Omental fat pad (tissue), 4 donors: ENCODE measurements at places on chromosomes 4 and X.

- DNase-seq, result no peak
Observed at GRCh38 chrX:66914080-66914479, 275.2 kb upstream of the EDA2R start.

- DNase-seq, result no peak
Observed at GRCh38 chr4:152676052-152676854, 3.5 kb downstream of the TMEM154 start.

DNA sequence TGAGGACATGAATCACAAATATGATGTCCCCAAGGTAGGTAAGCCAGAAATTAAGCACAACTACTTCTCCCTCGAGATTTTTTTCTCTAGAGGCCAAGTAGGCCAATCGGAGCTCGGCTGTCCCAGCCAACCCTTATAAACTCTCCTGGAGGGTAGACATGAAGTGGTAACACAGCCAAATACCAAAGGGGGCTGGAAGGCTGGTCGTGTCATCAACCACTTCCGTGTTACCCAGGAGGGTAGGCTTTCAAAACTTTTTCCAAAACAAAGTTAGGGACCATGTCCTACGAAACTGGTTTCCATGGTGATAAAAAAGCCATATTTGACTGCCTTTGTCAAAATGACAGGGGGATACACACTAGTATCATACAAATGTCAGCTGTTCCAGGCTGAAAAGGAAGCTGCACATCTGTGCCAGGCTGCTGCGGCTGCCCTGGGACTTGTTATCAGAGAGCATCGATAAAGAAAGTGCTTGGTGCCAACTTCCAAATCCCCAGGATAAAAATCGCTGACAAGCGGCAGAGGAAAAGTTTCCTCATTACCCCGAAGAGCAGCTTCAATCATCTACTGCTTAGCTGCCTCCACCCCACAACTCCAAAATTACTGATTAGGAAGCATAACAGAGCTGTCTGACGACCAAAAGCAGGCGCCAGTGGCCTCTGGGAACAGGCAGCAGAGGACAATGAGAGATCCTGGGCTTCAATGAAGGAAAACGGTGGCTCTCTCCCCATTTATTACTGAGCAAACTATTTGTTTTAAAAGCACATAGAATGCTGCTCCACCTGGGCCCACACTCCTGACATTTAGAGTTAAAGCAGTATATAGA, 20.8 kb downstream of the BCOR start:
- no peak for DNase-seq

GRCh38 chr4:79864500-79865200, 208.4 kb downstream of the ANTXR2 start:
- DNase-seq, result no peak

GRCh38 chr4:37735578-37735977, 49.4 kb upstream of the RELL1 start:
- DNase-seq, result no peak

DNA sequence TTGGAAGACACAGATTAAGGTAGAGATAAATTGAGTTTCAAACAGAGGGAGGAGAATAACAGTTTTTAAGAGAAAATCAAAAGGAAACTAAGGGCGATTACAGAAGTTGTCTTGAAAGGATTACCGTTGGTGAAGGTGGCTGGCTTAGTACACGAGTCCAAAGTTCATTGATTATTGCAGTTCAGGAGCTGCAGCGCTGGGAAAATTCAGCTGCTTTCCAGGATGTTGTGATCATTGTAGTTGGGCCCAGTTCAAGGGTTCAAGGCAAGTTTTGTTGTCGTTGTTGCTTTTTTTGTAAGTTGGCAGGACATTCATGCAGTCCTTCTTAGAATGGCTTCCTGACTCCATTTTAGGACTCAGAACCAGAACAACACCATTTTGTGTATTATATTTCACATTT, 461.7 kb downstream of the RAPGEF2 start:
- DNase-seq, result no peak

DNA sequence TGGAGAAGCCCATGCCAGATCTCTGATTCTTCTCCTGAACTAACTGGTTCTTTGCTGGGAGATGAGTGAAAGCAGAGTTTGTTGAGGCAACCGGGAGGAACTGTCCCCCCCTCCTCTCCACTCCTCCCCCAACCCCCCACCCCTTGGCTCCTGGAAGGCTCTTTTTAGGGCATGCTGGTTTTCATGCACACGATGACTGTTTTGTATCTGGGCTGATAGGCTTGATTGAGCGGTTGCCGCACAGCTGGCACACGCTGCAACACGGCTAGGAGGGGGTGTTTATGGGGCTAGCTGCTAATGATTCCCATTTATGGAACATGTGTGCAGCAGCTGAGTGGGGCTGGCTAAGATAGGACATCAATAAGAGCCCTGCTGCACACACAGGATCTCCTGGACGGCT, 137.2 kb downstream of the SMIM20 start:
- DNase-seq, result no peak

DNA sequence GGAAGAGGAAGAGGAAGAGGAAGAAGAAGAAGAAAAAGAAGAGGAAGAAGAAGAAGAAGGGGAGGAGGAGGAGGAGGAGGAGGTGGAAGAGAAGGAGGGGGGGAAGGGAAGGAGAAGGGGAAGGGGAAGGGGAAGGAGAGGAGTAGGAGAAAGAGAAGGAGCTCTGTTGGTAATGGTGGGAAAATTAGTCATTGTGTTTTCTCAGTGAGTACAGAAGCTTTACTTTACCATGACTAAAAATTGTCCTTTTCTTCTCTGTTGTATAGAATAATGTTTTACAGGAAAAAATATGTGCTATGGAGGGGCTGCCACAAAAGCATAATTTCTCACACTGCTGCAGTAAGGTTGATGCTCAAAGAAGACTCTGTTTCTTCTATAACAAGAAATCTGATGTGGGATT, 4.1 kb downstream of the AFM start:
- DNase-seq, result no peak

DNA sequence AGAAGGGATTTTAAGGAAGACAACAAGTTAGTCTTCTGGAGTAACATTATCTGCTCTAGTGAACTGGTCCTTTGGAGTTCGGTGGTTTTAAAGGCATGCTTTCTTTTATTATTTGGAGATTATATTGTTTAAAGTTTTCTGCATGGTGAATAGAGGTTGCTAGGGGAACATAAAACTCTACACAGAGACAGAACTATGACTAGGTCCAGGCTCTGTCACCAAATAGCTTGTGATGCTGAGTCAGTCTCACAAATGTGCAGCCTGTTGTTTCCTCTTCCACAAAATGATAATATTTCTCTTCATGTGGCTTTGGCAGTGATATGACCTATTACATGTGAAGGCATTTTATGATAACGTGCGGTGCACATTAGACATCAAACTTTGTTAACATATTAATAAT, 132.6 kb downstream of the PACRGL start:
- DNase-seq, result no peak

GRCh38 chrX:76428243-76429130, 977 bp downstream of the MAGEE1 start:
- DNase-seq, result no peak

- no peak for DNase-seq
Observed at GRCh38 chrX:18210470-18210869, 10.2 kb downstream of the BEND2 start.

DNA sequence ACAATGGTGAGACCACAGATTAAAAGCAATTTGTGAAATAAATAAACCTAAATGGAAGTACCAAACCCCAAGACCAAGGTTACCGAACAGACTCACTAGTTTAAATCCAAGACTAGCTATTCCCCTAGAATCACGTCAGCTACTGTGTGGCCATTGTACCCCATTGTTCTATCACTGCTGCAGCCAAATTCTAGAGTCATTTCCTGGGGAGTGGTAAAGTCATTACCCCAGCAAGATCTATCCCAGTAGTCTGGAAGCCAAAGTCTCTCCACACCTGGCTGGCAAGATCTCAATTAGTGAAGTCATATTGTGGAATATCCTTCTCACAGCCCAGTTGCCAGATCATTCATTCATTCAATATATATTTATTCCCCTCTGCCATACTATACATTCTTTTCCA, 67.5 kb downstream of the PHOX2B start:
- DNase-seq, result no peak

- no peak for DNase-seq
Observed at GRCh38 chr4:107780665-107781064, 44.1 kb upstream of the SGMS2 start.

GRCh38 chrX:49166914-49167739, 4.6 kb downstream of the MAGIX start:
- DNase-seq, result no peak

GRCh38 chr4:42906341-42906740, 13.8 kb downstream of the GRXCR1 start:
- no peak for DNase-seq

DNA sequence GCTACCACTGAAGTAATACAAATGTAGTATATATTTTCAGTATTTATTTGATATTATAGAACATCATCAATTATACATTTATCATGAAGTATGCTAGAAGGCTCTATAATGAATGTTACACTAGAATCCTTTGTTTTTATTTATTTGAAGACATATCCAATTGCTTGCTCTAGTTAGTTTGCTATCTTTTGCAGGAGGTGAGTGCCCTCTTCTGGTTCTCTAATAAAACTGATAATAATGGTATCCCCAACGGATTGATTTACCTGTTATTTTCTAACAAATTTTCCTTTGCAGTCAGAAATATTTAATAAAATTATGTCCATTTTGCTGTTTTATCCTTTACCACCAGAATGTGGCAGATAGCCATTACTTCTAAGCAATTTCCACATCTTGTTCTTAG, 274.3 kb upstream of the TACR3 start:
- no peak for DNase-seq

DNA sequence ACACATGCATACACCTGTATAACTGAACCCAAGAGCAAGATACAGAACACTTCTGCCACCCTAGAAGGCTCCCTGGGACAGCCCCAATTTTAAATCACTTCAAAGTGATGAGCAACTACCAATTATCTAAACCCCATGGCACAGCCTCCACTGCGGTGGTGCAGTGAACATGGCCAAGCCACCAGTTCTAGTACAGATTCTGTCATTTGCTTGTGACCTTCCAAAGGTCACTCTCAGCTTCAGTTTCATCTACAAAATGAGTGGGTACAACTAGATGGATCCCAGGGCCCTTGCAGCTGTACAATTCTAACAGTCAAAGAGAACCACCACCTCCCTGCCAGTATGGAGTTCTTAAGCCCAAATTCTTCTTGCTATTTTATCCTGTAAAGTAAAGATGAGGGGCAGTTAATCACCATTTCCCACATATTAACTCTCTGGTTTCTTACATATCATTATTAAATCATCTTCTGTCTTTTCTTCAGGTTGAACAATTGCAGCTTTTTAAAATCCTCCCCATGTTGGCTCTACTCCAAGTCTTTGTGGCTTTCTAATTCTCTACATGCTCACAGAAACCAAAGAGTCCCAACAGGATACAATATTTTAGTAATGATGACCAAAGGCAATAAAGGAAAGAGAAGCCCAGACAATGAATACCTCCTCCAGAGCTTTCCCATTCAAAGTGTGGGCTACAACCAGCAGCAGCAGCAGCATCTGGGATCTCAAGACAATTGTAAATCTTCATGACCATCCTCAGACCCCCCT, 39.0 kb upstream of the GPM6B start:
- no peak for DNase-seq

- DNase-seq, result no peak
Observed at GRCh38 chr4:75412746-75413145, 101.5 kb downstream of the RCHY1 start.

- no peak for DNase-seq
Observed at GRCh38 chrX:46204721-46205422, 340.3 kb downstream of the ZNF674 start.

DNA sequence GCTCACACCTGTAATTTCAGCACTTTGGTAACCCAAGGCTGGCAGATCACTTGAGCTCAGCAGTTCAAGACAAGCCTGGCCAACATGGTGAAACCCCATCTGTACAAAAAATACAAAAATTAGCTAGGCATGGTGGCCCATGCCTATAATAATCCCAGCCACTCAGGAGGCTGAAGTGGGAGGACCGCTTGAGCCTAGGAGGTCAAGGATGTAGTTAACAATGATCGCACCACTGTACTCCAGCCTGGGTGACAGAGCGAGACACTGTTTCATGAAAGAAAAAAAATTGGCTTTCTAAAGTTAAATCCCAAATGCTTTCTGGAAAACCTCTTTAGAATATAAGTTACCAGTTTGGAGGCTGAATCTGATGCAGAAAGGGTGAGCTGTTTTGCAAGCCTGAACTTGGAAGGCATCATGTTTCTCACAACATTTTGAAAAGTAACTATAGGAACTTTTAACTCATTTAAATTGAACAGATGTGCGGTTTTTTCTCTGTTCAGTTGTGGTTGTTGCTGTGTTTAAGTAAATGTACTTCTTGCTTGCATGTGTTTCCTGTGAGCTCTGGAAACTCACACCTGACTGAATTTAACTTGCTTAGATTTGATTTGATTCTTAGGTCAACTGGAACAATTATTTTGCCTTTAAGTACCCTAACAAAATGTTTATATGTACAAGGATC, 39.8 kb upstream of the TMEM131L start:
- no peak for DNase-seq

GRCh38 chr4:41799126-41799525, 50.6 kb upstream of the PHOX2B start:
- DNase-seq, result no peak

DNA sequence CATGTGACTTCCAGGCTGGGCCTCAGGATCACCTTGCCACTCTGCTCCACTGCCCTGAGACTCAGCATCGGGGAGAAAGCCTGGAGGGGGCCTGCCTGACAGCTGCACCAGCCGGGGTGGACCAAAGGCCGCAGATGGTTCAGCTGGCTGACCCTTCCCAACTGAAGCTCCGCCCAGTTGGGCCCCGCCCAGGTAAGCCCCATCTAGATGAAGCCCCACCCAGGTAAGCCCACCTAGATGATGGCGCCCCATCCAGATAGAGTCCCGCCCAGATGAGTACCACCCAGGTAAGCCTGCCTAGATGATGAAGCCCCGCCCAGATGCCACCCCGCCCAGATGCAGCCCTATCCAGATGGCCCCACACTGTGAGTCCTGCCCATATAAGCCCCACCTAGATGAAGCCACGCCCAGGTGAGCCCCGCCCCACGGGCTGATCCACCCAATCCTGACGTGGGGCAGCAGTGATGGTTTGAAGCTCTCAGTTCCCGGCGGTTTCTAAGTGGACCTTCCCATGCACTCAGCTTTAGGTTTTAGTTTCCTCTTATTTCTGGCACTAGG, 10.0 kb downstream of the ZFYVE28 start:
- DNase-seq, result no peak

GRCh38 chrX:5051831-5052491, 1176.7 kb downstream of the NLGN4X start:
- peak; percentile 23 for DNase-seq

GRCh38 chr4:71211748-71212147, 127.1 kb upstream of the SLC4A4 start:
- DNase-seq, result no peak

DNA sequence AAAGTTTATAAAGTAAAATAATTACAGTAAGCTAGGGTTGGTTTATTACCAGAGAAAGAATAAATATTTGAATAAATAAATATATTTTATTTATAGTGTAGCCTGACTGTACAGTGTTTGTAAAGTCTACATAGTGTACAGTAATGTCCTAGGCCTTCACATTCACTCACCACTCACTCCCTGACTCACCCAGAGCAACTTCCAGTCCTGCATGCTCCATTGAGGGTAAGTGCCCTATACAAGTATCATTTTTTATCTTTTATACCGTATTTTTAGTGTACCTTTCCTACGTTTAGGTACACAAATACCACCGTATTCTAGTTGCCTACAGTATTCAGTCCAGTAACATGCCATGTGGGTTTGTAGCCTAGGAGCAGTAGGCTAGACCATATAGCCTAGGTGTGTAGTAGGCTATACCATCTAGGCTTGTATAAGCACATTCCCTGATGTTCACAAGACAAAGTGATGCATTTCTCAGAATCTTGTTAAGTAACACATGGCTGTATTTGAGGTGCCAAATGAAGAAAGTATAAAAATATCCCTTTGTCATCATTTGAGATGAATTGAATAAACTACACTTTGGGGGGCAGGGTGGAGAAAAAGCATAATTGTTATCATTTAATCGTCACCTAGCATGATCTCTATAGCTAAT, 14.7 kb upstream of the KLHL8 start:
- DNase-seq, result no peak
